Tibial nerve (tissue), 4 donors: ENCODE measurements at places on chromosomes 12 and 14.

DNA sequence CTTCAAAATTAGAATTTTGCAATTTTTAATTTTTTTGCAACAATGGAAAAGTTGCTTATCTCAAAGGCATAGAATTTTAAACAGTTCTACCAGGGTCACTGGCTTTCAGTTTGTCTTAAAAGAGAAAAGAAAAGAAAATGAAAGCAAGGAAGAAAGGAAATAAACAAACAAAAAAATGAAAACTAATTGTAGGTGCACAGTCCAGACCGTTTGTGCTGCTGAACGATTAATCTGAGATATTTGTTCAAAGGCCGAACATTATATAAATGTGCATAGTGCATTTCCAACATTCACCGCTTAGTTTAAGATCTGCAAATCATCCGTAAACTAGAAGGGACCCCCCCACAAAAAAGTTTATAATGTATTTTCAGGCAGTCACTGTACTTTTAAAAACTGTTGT is 5.5 kb upstream of the OTX2 start:
- H3K27me3 ChIP-seq: no peaks in the 10 kb centered on the region
- no peak overlapping the region for H3K27ac ChIP-seq
- no peak for DNase-seq
- H3K4me3 ChIP-seq: no peak overlapping the region
- peaks cover 24% of the 10 kb centered on the region for H3K4me1 ChIP-seq

GRCh38 chr12:112862636-112863290 is 44.0 kb upstream of the OAS1 start:
- no peaks in the 10 kb centered on the region for H3K36me3 ChIP-seq
- no peak overlapping the region for H3K4me3 ChIP-seq
- H3K27ac ChIP-seq: no peak overlapping the region
- no peak for DNase-seq
- no peaks in the 10 kb centered on the region for H3K4me1 ChIP-seq

DNA sequence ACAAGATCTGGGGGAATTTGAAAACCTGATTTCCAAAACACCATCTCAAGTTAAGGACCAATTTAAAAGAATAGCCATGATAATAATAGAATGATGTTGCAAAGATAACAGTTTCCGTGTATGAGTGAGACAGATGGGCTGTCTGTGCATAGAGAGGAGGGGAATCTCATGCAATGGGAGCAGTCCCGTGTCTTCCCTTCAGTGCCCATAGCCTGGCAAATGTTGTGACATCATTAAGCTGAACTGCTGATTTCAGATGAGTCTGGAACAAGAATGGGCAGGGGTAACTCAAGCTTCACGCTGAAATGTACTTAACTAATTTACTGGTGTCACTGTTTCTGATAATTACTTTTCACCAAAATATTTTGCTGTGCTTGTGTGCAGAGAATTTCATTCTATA is 454.0 kb downstream of the FOXG1 start:
- H3K36me3 ChIP-seq: no peaks in the 10 kb centered on the region
- DNase-seq: no peak
- no peaks in the 10 kb centered on the region for H3K27me3 ChIP-seq
- no peak overlapping the region for H3K4me3 ChIP-seq
- no peak overlapping the region for H3K27ac ChIP-seq

GRCh38 chr12:94305130-94305957 is 154.3 kb downstream of the CEP83 start:
- DNase-seq: no peak
- no peak overlapping the region for H3K4me3 ChIP-seq
- no peak overlapping the region for H3K27ac ChIP-seq
- no peaks in the 10 kb centered on the region for H3K4me1 ChIP-seq
- H3K27me3 ChIP-seq: no peaks in the 10 kb centered on the region

DNA sequence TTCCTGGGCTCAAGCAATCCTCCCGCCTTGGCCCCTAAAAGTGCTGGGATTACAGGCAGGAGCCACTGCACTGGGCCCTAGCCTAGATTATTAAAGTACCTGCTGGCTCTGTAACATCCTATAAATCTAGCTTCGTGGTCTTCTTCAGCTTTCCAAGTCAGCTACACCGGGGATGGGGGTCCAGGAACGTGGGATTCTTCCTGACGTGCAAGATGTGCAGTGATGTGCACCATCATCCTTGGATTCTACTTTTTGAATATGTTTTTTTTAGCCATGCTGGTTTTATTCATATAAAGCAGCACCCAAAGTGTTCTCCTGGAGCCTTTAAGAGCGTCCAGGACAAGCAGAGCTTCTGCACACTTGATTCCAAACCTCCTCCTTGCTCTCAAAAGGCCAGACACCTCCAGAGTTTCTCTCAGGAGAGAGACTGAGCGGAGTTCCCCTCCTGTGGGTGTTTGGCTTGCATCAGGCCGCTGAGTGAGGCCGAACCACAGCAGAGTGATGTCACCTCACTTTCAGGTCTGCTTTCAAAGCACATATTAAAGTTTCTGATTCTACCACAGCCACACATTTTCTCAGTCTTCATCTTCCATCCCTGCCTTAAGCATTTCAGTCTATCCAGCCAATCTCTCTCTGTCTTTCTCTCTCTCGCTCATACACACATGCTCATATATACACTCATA is 33.4 kb downstream of the VCPKMT start:
- no peak overlapping the region for H3K27ac ChIP-seq
- no peaks in the 10 kb centered on the region for H3K27me3 ChIP-seq
- H3K4me3 ChIP-seq: no peak overlapping the region
- H3K4me1 ChIP-seq: no peaks in the 10 kb centered on the region

GRCh38 chr12:42236017-42236416 is 2.0 kb downstream of the YAF2 start:
- DNase-seq: no peak
- H3K27ac ChIP-seq: peak overlapping the region; percentile 95
- H3K27me3 ChIP-seq: no peaks in the 10 kb centered on the region
- H3K4me3 ChIP-seq: no peak overlapping the region
- peaks cover 11% of the 10 kb centered on the region for H3K4me1 ChIP-seq

- no peak overlapping the region for H3K27ac ChIP-seq
- no peaks in the 10 kb centered on the region for H3K36me3 ChIP-seq
- H3K4me1 ChIP-seq: no peaks in the 10 kb centered on the region
- DNase-seq: no peak
- peaks cover 27% of the 10 kb centered on the region for H3K27me3 ChIP-seq
These were observed 7.9 kb downstream of the HMGA2 start for GRCh38 chr12:65832217-65832616.

- peaks cover 5% of the 10 kb centered on the region for H3K4me1 ChIP-seq
- H3K27ac ChIP-seq: no peak overlapping the region
- H3K4me3 ChIP-seq: no peak overlapping the region
- H3K36me3 ChIP-seq: peaks cover 39% of the 10 kb centered on the region
- no peaks in the 10 kb centered on the region for H3K27me3 ChIP-seq
These were observed 12.1 kb downstream of the ZBTB39 start for GRCh38 chr12:56994231-56994746.

DNA sequence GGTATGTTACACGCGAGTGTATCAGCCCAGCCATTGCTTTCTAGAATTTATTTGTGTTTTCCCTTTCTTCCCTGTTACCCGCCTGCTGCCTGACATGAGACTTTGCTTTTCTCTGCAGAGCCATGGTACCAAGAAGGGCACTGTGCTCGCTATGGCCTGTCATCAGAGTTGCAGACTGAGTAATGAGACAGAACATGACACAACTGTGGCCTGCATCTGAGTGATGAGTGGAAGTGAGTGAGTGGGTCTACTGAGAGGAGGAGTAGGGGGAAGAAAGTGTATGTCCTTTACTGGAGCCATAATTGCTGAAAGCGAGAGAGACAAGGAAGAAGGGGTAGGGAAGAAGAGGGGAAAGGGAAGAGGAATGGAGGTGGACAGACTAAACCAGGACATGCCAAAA is 2.9 kb downstream of the RILPL1 start:
- H3K27ac ChIP-seq: no peak overlapping the region
- no peak overlapping the region for H3K4me3 ChIP-seq
- H3K27me3 ChIP-seq: no peaks in the 10 kb centered on the region
- H3K36me3 ChIP-seq: no peaks in the 10 kb centered on the region
- DNase-seq: no peak

GRCh38 chr12:105409801-105410471 is 79.4 kb downstream of the C12orf75 start:
- peaks cover 7% of the 10 kb centered on the region for H3K4me1 ChIP-seq
- H3K4me3 ChIP-seq: no peak overlapping the region
- peak; percentile 20 for DNase-seq
- no peaks in the 10 kb centered on the region for H3K36me3 ChIP-seq
- H3K27ac ChIP-seq: no peak overlapping the region
- H3K27me3 ChIP-seq: no peaks in the 10 kb centered on the region

DNA sequence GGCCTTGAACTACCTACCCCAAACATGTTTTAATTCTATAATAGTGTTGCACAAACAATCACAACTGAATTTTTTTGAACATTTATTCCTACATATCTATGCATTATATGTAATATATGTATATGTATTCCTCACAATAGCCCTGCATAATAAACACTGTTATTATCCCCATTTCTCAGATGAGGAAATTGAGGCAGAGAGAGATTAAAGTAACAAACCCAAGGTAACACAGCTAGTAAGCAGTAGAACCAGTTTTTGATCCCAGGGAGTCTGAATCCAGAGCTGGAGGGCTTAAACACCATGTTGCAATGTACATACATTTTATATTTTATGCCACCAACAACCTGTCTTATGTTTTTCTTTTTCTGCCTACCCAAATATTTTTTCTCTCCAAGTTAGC is 26.5 kb upstream of the BMP4 start:
- no peaks in the 10 kb centered on the region for H3K4me1 ChIP-seq
- no peak overlapping the region for H3K27ac ChIP-seq
- H3K4me3 ChIP-seq: no peak overlapping the region
- H3K27me3 ChIP-seq: no peaks in the 10 kb centered on the region
- DNase-seq: no peak

DNA sequence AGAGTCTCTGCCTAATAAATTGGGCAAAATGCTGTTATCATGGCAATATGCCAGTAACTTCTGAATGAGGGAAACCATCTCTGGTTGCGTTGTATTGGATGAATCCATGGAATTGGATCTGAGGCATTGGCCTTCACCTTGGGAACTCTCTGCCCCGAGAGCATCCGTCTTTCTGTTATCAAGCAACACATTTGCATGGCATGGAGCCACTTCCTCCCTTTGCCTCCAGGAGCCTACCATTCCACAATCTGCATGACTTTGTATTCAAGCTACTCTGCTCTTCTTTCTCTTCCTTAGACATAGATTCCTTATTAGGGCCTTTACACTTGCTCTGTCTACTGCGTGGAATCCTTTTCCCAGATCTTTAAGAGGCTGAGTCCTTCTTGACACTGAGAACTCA is 57.2 kb downstream of the RIC8B start:
- H3K4me1 ChIP-seq: no peaks in the 10 kb centered on the region
- no peaks in the 10 kb centered on the region for H3K27me3 ChIP-seq
- H3K4me3 ChIP-seq: no peak overlapping the region
- H3K27ac ChIP-seq: no peak overlapping the region
- no peaks in the 10 kb centered on the region for H3K36me3 ChIP-seq
- DNase-seq: no peak

DNA sequence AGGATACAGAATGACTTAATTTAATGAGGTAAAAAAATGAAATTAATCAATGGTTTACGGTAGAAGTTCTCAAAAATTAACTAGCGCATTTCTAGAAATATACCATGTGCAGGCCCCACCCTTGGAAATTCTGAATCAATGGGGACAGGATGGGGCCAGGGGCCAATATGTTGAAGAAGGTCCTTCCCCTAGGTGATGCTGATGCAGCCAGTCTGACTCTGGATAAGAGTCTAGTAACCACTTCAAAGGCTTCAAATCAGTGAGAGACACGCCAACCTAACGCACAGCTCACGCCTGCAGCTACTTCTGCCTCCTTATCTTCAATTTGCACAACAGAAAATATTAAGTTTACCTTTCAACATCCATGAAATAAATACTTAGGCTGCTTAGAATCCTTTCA is 14.9 kb downstream of the GIT2 start:
- no peak overlapping the region for H3K4me3 ChIP-seq
- peaks cover 3% of the 10 kb centered on the region for H3K36me3 ChIP-seq
- H3K27me3 ChIP-seq: no peaks in the 10 kb centered on the region
- H3K27ac ChIP-seq: no peak overlapping the region
- H3K4me1 ChIP-seq: no peaks in the 10 kb centered on the region
- no peak for DNase-seq

GRCh38 chr12:47328831-47329545 is 249.2 kb upstream of the AMIGO2 start:
- no peak for DNase-seq
- no peaks in the 10 kb centered on the region for H3K27me3 ChIP-seq
- no peaks in the 10 kb centered on the region for H3K4me1 ChIP-seq
- no peak overlapping the region for H3K27ac ChIP-seq
- no peaks in the 10 kb centered on the region for H3K36me3 ChIP-seq
- no peak overlapping the region for H3K4me3 ChIP-seq
